ENCODE measurements at places on chromosomes 5 and 9. TPM values are rescaled to one million over a fixed set of nuclear protein-coding genes. Genes with fewer than 3 reads are reported as not detected.

TAF11L7 gene
- not detected for total RNA-seq

GABBR2 gene
- total RNA-seq, result 6.3 TPM

DMRTA1 gene
- total RNA-seq, result 1.8 TPM

CERT1 gene
- 26.7 TPM for total RNA-seq

CAVIN4 gene
- total RNA-seq, result 0.82 TPM

RNF208 gene
- total RNA-seq, result 11.5 TPM

FSD1L gene
- 5.1 TPM for total RNA-seq

GTF2H2 gene
- total RNA-seq, result 39.7 TPM

ZNF622 gene
- 29.3 TPM for total RNA-seq

TMEM161B gene
- total RNA-seq, result 16.3 TPM

CNTFR gene
- 2.7 TPM for total RNA-seq

SPOCK1 gene
- total RNA-seq, result 15.6 TPM

SOWAHA gene
- total RNA-seq, result not detected

IL9 gene
- not detected for total RNA-seq

IL3 gene
- total RNA-seq, result not detected

SLC26A2 gene
- total RNA-seq, result 111 TPM

SAPCD2 gene
- total RNA-seq, result 18.4 TPM

SSNA1 gene
- total RNA-seq, result 86.9 TPM

BTNL3 gene
- total RNA-seq, result not detected

SMIM32 gene
- total RNA-seq, result 0.31 TPM

IL5 gene
- total RNA-seq, result not detected

MAMDC4 gene
- 6.3 TPM for total RNA-seq
